ENCODE measurements at places on chromosomes 11 and 22. TPM values are rescaled to one million over a fixed set of nuclear protein-coding genes. Genes with fewer than 3 reads are reported as not detected.

The EXPH5 gene
- total RNA-seq: 5.4 TPM

The APOBEC3A gene
- not detected for total RNA-seq

The ART1 gene
- total RNA-seq: not detected

The C1QTNF6 gene
- total RNA-seq: 9.9 TPM
